ENCODE measurements at places on chromosomes 7 and 10.

- no peak for DNase-seq
Measured at GRCh38 chr10:51918440-51918839, 219.0 kb upstream of the CSTF2T start.

DNA sequence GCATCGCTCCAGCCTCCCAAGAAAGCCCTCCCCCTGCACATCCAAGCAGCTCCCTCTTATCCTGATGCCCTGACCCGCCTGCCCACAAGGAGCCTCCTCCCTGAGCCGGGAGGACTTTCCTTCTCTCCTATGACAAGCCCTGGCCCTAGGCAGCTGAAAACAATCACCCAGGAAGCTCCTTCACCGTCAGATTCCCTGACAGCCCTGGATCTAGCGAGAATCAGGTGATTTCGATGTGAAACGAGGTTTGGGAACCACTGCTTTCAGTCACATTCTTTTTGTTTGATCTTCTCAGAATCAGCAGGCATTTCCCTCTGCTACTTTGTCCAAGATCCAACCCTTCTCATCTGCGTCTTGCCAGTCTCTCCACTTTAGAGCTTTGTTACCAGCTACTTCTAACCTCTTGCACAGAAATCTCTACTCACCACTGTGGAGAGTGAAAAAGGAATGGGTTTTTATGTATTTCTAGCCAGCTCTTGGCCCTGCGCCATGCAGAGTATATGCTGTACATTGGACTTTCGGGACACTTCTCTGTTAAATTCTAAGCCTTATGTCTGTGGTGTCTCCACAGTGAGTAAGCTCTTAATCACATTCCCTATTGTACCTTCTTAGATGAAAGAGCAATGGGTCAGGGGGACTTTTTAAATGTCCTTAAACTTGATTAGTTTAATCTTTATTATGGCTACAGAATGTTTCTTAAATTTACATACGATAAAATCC is 253.2 kb upstream of the C7orf33 start:
- DNase-seq, result no peak

GRCh38 chr10:6678956-6679355 is 98.9 kb upstream of the PRKCQ start:
- no peak for DNase-seq

- DNase-seq, result peak; percentile 30
Measured at GRCh38 chr10:69801094-69801433, 642 bp upstream of the COL13A1 start.

GRCh38 chr10:66234872-66235271 is 691.0 kb upstream of the LRRTM3 start:
- no peak for DNase-seq

DNA sequence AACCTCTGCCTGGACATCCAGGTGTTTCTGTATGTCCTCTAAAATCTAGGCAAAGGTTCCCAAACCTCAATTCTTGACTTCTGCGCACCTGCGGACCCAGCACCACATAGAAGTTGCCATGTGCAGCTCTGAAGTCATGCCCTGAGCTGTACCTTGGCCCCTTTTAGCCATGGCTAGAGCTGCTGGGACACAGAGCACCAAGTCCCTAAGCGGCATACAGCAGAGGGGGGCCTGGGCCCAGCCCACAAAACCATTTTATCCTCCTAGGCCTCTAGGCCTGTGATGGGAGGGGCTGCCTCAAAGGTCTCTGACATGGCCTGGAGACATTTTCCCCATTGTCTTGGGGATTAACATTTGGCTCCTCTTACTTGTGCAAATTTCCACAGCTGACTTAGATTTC is 14.6 kb downstream of the TMEM243 start:
- DNase-seq, result no peak

DNA sequence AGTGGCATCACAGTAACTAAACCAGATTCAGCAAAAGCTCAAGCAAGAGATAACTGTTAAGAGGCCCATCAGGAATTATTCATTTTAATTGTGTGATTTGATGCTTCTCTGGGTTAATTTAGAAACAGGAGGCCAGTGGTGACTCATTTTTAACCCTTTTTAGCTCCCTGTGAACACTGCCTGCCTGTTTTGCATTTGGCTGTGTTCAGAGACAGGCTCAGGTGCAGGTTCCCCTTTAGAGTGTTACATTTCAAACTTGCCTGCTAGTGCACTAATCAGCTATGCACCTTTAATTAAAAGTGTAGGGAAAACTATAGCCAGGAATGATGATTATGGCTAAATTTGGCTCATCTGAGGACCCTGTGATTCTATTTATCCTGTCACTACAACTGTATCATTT is 6.5 kb downstream of the STAMBPL1 start:
- DNase-seq, result no peak

DNA sequence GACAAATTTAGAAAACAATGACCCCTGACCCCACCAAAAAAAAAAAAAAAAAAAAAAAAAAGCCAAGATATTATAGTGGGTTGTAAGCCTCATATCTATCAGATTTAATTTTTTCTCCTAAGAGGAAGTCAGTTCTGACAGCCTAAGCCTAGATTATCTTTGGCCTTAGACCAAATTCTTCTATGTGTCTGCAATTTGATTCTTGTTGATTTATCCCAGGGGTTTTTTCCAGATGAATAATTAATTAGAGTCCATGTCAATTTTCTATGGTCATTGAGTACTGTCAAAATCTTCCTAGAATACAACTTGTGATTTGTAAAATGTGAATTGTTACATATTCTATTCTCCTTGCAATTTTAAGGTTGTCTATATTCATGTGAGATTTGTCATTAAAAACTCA is 151.6 kb upstream of the CACNA2D1 start:
- DNase-seq, result no peak

DNA sequence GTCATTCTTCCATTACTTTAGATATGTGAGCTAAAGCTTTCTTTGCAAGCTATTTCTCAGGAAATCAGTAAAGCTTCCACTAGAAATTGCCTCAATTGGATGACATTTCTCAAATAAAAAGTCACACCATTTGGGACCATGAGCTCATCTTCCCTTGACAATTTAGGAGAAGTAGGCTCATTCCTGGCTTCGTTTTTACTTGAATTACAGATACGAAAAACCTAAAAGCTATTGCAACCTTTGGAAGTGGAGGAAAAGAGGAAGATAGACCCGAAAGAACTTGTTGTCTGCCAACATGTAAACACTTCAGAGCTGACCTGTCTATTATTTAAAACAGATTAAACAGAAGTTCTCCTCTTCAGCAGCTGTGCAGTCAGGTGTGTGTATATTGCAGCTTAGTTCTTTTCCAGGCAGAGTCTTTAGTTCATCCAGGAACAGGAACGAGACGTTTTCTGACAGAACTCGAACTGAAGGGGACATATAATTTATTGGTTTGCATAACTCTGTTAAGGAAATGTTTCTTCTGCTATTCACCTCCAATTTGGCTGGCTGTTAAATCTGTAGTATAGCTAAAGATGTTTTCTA is 43.1 kb upstream of the ST8SIA6 start:
- no peak for DNase-seq

GRCh38 chr10:78348411-78349164 is 314.9 kb downstream of the RPS24 start:
- DNase-seq, result no peak

- no peak for DNase-seq
Measured at GRCh38 chr7:130022623-130023175, 28.5 kb downstream of the ZC3HC1 start.

GRCh38 chr7:152574892-152575548 is 100.9 kb downstream of the XRCC2 start:
- DNase-seq, result no peak

DNA sequence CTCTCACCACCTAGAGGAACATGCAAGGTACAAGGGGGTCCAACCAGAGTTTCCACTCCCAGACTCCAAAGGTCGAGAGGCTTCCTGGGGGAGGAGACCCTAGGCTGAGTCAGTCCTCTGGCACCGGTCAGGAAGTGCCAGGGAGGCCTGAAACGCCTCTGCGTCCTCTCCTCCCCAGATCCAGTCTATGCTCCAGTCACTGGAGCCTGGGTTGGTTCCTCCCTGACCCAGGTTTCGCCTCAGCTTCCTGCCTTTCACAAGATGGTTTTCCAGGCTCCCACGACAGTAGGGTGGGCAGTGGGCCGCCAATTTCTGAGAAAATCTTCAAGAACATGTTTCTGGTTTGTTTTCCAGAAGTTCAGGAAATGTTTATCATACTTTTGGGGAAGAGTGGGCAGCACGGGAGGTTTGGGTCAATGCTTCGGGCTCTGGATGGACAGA is 30.0 kb downstream of the DUSP5 start:
- DNase-seq, result no peak

DNA sequence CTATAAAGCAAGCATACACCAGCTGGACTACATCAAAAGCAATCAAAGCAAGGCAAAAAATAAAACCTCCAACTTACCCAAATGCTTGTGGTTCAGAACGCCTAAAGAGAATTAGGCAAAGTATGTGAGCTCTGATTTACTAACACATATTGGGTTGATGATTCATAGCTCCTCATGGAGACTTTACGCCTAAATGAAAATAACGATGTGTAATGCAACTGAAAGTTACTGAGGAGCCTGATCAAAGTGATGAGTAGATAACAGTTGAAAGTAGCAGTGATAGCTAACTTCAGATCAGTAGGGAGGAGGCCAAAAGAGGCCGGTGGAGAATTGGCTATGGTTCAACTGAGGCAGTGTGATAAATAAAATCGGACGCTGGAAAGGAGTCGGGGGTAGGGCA is 85.0 kb downstream of the MPP7 start:
- DNase-seq, result peak; percentile 3
